Activated CD4-positive, alpha-beta T cell treated with anti-CD3 and anti-CD28 coated beads for 48 hours (primary cell): ENCODE measurements at places on chromosomes 6 and 20.

DNA sequence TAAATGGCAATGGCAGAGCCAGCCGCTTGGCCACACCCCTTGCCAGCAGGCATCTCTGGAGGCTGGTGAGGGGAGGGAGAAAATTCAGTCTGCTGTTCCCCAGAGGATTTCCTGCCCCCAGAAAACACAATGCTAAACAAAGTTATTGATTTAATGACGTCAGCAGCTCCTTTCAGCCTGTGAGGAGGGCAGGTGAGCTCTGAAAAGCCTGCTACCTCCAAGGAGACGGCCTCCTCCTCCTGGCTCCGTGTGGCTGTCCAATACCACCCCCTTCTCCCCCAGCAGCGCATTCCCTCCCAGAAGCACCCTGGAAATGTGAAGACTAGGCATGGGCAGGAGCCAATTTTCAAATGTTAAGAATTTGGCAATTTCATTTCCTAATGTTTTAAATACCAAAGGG, 393.1 kb downstream of the ZFAND3 start:
- no peak for DNase-seq

GRCh38 chr6:169009628-169010027, 244.0 kb downstream of the THBS2 start:
- no peak for DNase-seq

DNA sequence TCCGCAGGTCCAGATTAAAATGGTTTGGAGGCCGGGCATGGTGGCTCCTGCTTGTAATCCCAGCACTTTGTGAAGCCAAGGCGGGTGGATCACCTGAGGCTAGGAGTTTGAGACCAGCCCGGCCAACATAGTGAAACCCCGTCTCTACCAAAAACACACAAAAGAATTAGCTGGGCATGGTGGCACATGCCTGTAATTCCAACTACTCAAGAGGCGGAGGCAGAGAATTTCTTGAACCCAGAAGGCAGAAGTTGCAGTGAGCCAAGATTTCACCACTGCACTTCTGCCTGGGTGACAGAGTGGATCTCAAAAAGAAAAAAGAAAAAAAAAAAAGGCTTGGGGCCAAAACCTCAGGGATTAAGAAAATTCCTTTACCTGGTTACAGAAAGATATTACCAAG, 30.5 kb downstream of the C6orf15 start:
- no peak for DNase-seq

GRCh38 chr20:57480444-57481160, 44.3 kb downstream of the CTCFL start:
- no peak for DNase-seq

- peak; percentile 3 for DNase-seq
Measured at GRCh38 chr6:144007478-144008119, 460 bp downstream of the PLAGL1 start.

GRCh38 chr6:170023620-170024521, 267.0 kb downstream of the DLL1 start:
- DNase-seq = no peak

- DNase-seq = peak; percentile 21
Measured at GRCh38 chr6:137921823-137922222, 54.8 kb downstream of the TNFAIP3 start.

DNA sequence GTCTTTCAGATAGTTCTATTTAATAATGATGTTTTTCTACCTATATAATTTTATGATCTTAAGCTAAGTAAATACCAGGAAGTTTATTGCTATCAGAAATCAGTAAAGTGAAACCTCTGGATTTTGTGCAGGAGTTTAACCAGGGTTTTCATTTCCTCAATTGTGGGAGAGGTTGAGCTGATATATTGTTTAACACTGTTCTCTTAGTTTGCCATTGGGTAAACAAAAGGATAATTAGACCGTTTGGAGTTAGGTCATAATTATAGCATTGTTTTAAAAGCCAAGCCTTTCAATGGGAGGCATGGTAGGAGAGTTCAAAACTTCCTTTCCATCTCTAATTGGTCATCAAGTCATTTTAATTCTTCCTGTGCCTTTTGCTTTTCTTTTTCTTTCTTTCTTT, 58.7 kb downstream of the STXBP5 start:
- DNase-seq = no peak

GRCh38 chr6:27178860-27179259, 68.6 kb upstream of the PRSS16 start:
- no peak for DNase-seq

- DNase-seq = peak; percentile 59
Measured at GRCh38 chr20:62980970-62981369, 25.8 kb downstream of the BHLHE23 start.

GRCh38 chr20:16393297-16393696, 180.0 kb downstream of the KIF16B start:
- DNase-seq = no peak

DNA sequence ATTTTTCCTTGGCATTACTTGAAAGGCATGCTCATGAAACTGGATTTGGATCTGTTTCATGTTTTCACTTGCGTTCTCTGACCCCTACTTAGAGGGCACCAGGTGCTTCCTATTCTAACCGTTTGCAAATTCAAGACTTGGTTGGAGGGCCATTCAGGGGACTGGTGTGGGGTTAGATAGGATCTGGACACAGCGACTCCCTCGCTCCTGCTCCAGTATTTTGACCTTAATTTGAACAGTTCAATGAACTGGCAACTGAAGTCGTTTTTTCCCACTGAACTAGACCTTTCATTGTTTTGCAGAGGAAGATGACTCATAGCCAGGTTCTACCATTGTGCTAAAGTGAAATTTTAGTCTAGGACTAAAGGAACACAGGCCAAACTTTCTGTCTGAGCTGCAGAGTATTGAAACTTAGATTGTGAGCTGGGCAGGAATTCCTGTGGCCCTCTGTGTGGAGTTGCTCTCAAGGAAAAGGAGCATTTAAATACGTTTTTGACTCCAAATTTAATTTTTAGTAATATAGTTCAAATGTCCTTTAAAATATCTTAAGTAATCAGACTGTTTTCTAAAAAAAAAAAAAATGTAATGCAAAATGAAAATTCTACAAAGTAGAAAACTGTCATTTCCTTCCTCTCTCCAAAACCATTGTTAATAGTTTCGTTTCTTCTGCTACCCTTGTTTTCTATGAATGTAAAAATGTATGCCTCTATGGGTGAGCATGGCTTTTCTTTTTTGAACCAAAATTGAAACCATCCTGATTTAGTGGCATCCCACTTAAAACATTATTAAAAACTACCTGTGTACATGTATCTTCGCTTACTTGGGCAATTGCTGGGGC, 64.8 kb downstream of the UTRN start:
- DNase-seq = no peak

- no peak for DNase-seq
Measured at GRCh38 chr6:134835993-134836392, 113.9 kb downstream of the ALDH8A1 start.

DNA sequence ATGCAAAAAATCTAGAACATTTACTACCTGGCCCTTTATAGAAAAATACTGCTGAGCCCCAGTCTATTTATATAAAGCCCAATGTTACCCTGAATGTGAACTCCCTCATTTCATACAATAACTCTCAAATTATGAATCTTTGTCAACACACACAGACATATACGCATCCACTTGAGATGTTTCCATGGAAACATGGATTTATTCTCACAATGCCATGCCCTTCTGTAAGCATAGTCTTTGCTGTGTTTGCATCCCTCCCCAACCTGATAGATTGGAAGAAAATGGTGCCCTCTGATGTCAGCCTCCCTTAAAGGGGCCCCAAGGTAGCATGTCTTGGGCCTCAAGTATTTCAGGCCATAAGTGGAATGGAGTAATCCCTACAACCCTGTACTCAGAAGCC, 573.1 kb downstream of the KIF16B start:
- no peak for DNase-seq

DNA sequence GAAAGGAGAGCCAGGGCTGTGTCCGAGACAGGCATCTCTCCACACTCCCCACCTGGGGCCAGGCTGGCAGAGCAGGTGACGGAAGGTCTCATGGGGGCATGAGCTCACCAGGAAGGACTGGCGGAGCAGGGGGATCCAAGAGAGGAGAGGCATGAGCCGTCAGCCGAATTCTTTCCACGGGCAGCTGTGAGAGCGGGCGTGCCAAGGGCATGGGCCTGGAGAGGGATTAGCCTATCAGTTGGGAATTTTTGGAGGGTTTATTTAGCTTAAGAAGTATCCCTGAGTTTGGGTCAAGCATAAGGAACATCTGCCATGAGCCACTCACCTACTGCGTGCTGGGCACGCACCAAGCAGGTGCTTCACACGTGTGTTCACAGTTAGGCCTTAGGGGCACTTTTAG, 60.2 kb upstream of the ZNFX1 start:
- no peak for DNase-seq

DNA sequence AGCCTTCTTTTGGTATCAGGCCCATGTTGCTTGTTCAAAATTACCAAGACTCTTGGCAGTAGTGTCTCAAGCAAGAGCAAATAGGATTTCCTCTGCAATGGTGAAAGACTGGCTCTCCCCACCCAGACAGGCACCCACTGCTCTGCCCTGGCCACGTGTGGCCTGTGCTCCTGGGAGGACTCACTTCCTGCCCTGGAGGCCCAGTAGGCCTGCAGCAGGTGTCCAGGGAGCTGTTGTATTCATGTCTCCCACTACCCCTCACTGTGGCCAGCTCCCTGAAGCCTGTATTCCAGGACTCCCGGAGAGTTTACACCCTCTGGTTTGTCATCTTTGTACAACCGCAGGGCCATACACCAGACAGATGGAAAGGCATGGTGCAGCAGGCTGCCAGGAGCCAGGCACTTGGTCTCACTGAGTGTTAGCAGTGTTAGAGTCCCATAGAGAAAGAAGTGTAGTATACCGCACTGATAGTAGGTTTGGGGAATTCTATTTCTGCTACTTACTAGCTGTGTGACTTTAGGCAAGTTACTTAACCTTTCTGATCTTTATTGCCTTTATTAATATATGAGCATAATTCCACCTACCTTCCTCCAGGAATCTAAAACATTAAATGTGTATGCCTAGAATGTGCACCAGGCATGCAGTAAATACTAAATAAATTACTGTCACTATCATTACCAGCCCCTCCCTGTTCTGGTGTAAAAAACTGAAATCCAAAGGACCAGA, 159.7 kb downstream of the TMEM242 start:
- no peak for DNase-seq

- no peak for DNase-seq
Measured at GRCh38 chr6:89530982-89531381, 98.0 kb downstream of the ANKRD6 start.

GRCh38 chr20:33681728-33682353, 4.3 kb downstream of the E2F1 start:
- peak; percentile 42 for DNase-seq

GRCh38 chr6:44116641-44117382, 10.4 kb downstream of the MRPL14 start:
- no peak for DNase-seq

DNA sequence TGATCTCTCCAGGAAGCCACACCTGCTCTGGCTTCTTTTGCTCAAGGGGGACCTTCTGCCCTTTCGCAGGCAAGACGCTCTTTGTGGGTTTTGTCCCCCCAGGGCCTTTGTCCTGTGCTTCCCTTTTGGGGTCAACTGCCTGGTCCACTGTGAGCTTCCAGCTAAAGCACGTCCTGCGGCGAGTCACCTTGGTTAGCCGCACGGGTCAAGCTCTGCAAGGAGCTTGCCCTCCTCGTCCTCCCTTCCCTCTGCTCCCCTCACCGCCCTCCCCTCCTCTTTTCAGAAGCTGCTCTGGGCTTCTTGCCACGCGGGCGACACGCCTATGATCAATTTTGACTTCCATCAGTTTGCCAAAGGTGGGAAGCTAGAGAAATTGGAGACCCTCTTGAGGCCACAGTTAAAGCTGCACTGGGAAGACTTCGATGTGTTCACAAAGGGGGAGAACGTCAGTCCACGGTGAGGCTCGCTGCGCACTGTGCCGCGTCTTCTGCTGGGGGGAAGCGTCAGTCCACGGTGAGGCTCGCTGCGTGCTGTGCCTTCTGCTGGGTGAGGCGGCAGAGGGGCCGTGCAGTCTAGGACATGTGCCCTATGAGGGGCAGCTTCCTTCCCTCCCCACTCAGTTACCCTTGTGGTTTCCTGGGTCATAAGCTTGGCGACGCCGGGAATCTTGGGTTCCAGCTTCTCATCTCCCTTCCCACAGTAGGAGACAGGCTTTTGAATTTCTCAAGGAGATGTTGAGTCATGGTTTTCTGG, 80.2 kb downstream of the SYNJ2 start:
- DNase-seq = no peak

GRCh38 chr20:25257756-25258475, 10.0 kb downstream of the PYGB start:
- no peak for DNase-seq

- DNase-seq = no peak
Measured at GRCh38 chr6:78599526-78599925, 267.8 kb upstream of the IRAK1BP1 start.

- no peak for DNase-seq
Measured at GRCh38 chr6:102038964-102039363, 645.5 kb downstream of the GRIK2 start.

- no peak for DNase-seq
Measured at GRCh38 chr6:28001751-28002150, 44.7 kb downstream of the OR2B6 start.

- no peak for DNase-seq
Measured at GRCh38 chr6:43318011-43318410, 9.4 kb upstream of the CRIP3 start.

DNA sequence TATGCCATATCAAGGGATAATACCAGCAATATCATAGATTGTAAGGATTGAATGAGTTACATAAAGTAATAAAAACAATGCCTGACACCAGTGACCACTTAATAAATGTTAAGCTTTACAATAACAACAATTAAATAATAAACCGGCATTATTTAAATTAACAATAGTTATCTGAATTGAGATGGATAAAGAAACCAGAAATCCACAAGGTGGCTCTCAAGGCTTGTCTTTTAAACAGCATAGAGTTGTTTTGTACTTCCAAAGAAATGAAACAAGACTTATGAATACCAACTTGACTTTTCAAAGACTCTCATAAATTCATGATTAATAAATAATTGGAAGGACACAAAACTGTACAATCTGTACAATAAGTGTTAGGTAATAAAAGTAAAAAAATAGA, 203.1 kb downstream of the ASCC3 start:
- no peak for DNase-seq

DNA sequence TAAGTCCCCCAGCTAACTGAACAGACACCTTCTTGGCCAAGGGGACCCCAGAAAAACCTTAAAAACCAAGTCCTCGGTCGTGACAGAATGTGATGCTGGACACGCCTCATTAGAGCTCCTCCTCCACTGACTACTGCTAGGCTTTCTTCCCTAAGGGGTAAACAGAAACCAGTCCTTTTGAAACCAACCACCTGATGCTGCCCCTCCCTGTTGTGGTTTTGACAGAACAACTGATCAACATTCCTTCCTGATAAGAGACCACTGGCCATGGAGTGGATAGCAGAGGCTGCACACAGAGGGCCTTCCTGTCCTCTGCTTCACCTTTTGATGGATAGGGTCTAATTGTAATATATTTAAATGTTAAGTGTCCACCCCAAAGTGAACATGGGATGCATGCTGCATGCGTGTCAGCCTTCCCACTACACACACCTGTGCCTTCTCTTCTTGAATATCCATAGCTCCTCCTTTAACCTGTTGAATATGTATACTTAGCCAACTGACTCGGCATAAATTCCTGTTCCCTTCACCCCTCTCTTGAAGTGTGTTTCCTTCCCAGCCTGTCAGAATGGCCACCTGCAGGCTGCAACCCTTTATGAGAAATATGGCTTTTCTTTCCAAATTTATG, 27.9 kb upstream of the SLC2A12 start:
- DNase-seq = no peak
